Pancreas (tissue), 10 donors: ENCODE measurements at places on chromosomes 2 and 18. TPM values are rescaled to one million over a fixed set of nuclear protein-coding genes. Genes with fewer than 3 reads are reported as not detected.
A peak's percentile ranks its signal among the peaks of the same experiment; 100 is the strongest.

DNA sequence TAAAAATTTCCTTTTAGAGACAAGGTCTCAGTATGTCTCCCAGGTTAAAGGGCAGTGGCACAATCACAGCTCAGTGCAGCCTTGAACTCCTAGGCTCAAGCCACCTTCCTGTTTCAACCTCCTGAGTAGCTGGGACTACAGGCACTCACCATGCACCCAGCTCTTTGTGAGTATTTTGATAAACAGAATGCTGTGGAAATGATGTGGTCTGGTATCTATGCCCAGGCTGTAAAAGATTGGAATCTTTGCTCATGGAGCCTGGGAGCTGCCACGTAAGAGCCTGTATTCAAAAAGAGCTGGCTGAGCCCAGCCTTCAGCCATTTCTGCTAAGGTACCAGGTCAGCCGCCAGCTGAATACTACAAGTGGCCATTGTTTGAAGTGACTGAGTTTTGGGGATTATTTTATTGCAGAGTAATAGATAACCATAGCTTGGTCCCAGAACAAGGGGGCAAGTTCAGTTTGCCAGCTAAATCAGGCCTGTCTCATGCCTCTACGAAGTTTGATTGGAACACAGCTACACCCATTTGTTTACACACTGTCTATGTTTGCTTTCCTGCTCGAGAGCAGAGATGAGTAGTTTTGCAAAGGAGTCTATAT lies 21.3 kb upstream of the ARL5A start:
- DNase-seq, result no peak

The TRABD2A gene
- total RNA-seq, result 0.38 TPM

DNA sequence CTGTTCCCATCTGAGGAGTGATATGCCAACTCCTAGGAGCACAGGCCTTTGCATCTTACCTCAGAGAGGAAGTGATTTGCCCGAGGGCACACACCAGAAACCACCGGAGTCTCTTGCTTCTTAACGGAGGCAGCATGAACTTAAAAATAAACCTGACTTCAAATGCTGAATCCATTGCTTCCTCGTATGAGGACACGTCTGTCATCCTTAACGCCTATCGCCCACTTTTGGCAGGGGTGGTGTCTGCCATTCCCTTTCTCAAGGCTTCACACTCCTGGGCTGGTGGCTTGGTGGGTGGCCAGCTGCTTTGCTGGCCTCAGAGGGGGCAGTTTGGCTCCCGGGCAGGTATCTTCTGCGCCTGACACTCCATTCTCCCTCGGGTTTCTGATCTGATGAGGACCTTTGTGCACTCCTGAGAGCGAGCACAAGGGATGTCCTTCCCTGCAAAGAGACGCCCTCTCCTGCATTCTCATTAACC lies 1.1 kb upstream of the PREB start:
- DNase-seq, result no peak

- DNase-seq, result no peak
Observed at GRCh38 chr2:168650781-168651180, 151.7 kb upstream of the NOSTRIN start.

DNA sequence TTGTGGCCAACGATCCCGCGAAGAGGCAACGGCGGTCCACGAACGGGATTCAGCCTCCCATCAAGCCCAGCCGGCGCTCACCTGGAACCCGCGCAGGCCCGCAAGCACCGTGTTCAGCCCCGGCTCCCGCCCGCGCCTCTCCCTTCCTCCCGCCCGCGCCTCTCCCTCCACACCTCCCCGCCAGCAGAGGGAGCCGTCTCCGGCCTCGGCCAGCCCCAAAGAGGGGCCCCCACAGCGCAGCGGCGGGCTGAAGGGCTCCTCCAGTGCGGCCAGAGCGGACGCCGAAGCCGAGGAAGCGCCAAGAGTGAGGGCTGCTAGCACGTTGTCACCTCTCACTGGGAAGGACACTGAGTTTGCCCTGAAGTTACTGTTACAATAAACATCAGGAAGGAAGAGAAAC lies 55.3 kb upstream of the LAPTM4A start:
- DNase-seq, result peak; percentile 78

GRCh38 chr18:61882296-61883004 lies 10.4 kb downstream of the RNF152 start:
- no peak for DNase-seq

DNA sequence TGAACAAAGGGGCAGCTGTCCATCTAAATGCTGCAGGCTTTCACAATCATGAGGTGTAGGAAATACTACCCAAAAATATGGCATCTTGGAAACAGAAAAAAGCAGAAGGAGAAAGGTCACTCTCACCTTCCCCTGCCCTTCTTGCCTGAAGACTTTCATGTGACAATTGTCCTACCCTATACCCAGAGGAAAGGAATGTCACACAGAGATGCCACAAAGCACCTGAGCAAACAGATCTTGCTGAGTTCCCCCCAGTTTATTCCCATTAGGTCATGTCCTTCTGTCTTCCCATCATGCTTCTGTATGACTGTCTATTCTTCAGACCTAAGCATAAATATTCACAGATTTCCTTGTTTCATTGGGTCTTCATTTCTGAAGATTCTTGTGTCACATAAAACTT lies 116.6 kb upstream of the MSH6 start:
- DNase-seq, result no peak

DNA sequence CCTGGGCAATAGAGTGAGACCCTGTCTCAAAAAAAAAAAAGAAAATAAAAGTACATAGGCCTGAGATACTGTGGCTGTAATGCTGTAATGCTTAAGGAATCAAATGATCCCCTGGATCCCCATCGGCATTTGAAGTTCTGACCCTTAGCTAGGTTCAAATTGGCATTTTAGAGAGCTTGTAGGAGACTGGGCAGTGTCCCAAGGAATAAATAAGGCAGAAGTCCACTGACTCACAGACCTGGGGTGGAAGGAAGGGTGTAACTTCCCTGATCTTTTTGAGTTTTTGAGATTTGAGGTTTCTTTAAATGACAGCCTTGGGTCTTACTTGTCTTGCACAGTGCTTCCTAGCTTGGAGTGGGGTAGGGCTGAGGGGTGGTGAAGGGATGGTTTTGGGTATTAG lies 553.7 kb downstream of the SLC4A3 start:
- no peak for DNase-seq

- DNase-seq, result peak; percentile 32
Observed at GRCh38 chr2:152421521-152422370, 86.8 kb downstream of the FMNL2 start.

The EPB41L3 gene
- 6.2 TPM for total RNA-seq

The PAX8 gene
- total RNA-seq, result 1.00 TPM

- DNase-seq, result no peak
Observed at GRCh38 chr2:174527101-174527721, 40.4 kb upstream of the GPR155 start.

DNA sequence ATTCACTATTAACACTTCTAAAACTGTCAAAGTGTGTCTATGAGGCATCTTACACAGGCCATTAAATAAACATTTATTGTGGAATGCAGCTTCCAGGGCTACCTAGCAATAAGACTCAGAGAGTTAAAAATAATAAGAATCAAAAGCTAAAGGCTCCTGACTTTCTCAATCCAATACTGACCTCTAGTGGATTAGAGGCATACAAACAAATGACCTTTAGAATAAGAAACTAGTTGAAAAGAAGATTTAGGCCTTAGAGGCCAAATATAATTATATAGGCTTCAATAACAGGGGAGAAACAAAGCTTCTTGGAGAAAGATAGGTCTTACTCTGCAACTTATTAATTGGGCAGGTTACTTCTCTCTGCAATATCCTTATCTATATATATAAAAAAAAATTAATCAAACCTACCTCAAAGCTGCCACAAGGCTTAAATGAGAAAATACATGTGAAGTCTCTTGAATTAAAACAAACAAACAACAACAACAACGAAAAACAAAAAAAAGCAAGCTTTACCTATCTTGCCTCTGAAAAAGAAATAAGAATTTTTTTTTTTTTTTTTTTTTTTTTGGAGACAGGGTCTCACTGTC lies 246.1 kb downstream of the EXOC6B start:
- no peak for DNase-seq

GRCh38 chr2:215998636-215999035 lies 14.7 kb downstream of the MREG start:
- DNase-seq, result no peak

- DNase-seq, result no peak
Observed at GRCh38 chr2:110904779-110905148, 172.4 kb downstream of the ACOXL start.

DNA sequence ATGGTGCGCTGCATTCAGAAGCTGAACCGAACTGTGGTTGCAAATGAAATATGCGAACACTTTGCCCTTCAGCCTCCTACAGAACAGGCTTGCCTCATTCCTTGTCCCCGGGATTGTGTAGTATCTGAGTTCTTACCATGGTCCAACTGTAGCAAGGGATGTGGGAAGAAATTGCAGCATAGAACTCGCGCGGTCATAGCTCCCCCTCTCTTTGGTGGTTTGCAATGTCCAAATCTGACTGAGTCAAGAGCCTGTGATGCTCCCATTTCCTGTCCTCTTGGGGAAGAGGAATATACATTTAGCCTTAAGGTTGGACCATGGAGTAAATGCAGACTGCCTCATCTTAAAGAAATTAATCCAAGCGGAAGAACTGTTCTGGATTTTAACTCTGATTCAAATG lies 291.4 kb downstream of the THSD7B start:
- no peak for DNase-seq

- no peak for DNase-seq
Observed at GRCh38 chr2:6384341-6384740, 481.4 kb downstream of the CMPK2 start.

The DNAH6 gene
- total RNA-seq, result 0.54 TPM

The SERPINB5 gene
- 0.44 TPM for total RNA-seq

DNA sequence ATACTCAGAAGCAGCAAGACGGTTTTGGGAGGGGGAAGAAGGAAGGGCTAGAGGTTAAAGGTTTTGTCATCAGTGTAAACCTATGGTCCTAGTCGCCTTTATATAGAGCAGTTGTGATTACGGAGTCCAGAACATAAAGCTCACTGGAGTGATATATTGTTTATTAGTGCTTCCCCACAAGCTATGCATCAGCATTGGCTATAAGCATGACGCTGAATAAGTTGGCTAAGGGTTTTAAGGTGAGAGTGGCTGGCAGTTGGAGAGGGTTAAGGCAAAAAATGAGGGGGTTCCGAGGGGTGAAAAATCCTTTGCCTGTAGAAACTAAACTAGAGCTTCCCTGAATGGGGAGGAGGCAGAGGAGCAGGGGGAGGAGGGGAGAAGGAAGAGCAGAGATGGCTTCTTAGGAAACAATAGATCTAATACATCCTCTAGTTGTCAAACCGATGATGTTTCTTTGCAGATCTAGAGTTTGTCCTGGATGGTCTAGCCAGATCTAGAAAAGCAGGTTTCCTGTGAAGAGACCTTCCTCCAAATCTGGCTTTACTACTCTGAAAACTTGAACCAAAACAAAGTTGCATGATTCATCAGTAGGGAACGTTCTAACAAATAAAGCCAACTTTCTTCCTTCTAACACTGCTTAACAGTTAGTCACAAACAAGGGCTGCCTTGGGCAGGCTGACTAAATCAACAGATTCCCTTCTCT lies 2.5 kb downstream of the KLF7 start:
- peak; percentile 35 for DNase-seq

- DNase-seq, result no peak
Observed at GRCh38 chr2:236600158-236600557, 30.5 kb downstream of the ACKR3 start.

The ANKRD53 gene
- total RNA-seq, result 3.8 TPM

- DNase-seq, result no peak
Observed at GRCh38 chr2:28423856-28424605, 31.4 kb downstream of the FOSL2 start.

DNA sequence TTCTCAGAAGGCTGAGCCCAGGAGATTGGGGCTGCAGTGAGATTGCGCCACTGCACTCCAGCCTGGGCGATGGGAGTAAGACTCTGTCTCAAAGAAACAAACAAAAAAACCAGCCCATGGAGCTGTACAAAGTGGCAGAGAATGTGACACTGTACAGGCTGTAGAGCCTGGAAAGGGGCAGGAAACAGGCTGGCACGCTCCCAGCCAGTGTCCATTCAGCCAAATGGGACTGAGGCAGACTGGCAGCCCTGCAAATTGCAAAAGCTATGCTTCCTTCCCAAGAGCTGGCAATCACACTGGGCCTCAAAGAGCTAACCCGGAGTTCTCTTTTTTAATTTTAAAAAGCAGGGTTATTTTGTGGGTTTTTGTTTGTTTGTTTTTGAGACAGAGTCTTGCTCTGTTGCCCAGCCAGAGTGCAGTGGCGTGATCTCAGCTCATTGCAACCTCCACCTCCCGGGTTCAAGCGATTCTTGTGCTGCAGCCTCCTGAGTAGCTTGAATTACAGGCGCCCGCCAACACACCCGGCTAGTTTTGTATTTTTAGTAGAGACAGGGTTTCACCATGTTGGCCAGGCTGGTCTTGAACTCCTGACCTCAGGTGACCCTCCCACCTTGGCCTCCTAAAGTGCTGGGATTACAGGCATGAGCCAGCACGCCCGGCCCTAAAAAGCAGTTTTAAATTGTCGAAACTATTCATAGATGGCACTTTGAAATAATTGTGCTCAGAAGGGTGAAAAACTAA lies 42.8 kb downstream of the SCRN3 start:
- no peak for DNase-seq

DNA sequence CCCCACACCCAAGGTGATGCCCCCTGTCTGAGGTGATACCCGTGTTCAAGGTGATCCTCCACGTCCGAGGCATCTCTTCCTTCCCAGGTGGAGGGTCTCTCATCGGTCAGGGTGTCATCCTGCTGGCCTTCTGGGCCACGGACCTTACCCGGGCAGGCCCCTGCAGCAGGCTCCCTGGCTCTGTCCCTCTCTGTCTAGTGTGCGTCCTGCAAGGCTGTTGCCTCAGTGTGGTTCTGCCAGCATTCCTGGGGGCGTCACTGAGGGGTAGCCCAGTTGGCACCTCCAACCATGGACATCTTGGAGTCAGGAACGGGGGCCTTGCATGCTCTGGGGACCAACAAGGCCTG lies 5.6 kb upstream of the PER2 start:
- peak; percentile 46 for DNase-seq

DNA sequence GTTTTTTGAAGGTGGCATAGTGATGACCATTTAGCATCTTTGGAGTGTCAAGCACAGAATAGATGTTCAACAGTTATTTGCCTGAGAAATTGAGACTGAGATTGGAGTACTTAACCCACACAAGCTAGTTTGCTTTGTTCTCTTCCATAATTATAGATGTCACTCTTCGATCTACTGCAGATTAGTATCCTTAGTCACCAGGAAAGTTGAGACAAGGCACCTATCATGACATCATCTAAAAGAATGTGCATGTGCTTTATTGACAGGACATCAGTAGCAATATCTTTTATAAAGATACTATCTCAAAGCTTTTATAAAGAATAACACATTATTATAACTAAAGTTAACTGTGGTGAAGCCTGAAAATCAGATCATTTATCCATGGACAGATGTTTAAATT lies 6.4 kb downstream of the VRK2 start:
- DNase-seq, result no peak

The STEAP3 gene
- total RNA-seq, result 15.4 TPM

The TUBB8B gene
- not detected for total RNA-seq
